Heart left ventricle (tissue), 16 donors: ENCODE measurements at places on chromosomes 6 and 20. TPM values are rescaled to one million over a fixed set of nuclear protein-coding genes. Genes with fewer than 3 reads are reported as not detected.

- no peak for DNase-seq
These were observed 64.1 kb upstream of the DDR1 start for GRCh38 chr6:30820193-30820592.

DNA sequence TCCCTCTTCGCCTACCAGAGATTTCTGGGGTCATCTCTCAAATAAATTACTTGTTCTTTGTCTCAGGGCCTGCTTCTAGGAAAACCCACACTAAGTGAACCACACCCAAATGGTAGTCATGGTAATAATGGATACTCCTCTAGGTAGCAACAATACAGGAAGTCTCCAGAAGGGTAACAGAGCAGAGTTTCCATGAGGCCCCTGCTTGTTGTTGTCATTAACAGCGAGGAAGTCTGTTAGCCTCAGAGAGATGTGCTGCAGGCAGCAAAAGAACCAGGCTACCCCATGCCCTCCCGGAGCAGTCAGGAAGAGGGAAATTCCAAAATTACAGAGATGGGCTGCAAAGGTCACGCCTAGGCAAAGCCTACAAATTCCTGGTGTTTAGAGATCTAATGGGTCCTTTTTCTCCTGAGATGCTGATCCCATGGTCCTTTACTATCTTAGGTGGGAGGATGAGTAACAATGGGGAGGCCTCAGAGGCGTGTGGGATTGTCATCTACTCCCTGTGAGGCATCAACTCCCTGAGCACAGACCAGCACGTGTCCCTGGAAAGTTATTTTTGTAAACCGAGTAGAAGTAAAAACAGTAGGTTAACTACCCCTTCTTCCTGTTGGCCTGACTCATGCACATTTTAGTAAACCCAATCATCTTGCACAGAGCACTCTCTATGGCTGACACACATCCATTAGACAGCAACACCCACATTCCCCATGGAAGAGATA lies 10.1 kb downstream of the ISM1 start:
- no peak for DNase-seq

- DNase-seq = no peak
These were observed 8.5 kb downstream of the TMEM242 start for GRCh38 chr6:157314705-157315321.

DNA sequence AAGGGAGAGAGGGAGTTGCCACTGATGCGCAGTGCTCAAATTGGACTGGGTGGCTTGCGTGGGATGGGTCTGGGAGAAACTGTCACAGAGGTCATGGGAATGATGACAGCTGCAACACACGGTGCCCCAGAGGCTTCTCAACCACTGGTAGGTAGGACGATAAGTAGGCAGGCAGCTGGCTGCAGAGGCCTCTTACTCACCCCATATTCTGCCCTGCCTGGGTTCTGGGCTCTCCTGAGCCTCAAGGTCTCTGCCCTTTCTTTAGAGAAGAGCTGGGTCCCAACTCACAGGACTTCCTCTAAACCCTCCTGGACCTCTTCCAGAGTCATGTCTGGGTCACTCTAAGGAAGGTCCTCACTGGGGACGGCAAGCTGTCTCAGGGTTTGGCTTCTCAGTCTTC lies 37.2 kb upstream of the RNF24 start:
- DNase-seq = no peak

DNA sequence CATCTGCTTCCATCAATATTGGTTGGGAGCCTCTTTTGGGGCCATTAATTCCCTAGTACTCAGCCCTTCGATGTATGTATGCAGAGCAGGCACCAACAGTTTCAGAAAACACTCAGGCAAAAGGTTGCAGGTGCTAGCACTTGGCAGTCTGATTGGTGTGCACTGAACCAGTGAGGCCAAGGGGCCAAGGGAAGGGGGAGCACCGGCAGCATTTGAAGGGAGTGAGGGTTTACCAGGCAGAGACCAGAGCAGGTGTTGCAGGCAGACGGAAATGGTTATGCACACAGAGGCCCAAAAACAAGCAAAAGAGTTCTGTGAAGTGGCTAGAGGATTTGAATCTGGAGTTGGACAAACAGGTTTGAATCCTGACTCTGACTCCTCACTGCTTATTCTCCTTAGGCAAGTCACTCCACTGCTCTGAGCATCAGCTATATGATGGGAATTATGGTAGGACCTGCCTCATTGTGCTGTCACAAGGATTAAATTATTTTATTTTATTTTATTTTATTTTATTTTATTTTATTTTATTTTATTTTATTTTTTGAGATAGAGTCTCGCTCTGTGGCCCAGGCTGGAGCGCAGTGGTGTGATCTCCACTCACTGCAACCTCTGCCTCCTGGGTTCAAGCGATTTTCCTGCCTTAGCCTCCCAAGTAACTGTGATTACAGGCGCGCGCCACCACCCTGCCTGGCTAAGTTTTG lies 58.1 kb upstream of the SHLD1 start:
- DNase-seq = no peak

GRCh38 chr6:111713236-111713635 lies 107.6 kb upstream of the TRAF3IP2 start:
- DNase-seq = no peak

GRCh38 chr20:3813848-3814581 lies 6.3 kb upstream of the AP5S1 start:
- DNase-seq = no peak

GRCh38 chr20:11205769-11206362 lies 532.1 kb upstream of the JAG1 start:
- DNase-seq = no peak

GRCh38 chr6:2952557-2953095 lies 18.7 kb downstream of the SERPINB6 start:
- DNase-seq = peak; percentile 82

- no peak for DNase-seq
These were observed 15.1 kb upstream of the PPP1R16B start for GRCh38 chr20:38790200-38791053.

GRCh38 chr6:125798734-125799508 lies 8.2 kb downstream of the NCOA7 start:
- no peak for DNase-seq

DNA sequence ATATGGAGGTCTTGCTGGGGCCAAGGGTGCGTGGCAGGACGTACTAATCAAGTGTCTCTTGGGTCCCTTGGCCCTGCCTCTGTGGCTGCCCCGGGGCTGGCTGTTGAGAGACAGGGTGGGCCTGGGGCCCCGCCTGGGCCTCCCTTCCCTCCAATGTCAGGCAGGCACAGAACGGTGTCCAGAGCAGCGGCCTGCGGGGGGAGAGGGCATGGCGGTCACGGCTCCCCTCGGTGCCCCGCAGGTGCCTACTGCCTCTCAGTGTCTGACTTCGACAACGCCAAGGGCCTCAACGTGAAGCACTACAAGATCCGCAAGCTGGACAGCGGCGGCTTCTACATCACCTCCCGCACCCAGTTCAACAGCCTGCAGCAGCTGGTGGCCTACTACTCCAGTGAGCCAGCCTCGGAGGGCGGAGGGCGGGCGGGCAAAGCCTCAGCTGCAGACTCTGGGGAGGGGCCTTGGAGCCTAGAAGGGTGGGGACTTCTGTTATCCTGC lies 50.0 kb downstream of the SRC start:
- peak; percentile 75 for DNase-seq

GRCh38 chr20:62599216-62600110 lies 42.8 kb upstream of the SLCO4A1 start:
- DNase-seq = no peak

DNA sequence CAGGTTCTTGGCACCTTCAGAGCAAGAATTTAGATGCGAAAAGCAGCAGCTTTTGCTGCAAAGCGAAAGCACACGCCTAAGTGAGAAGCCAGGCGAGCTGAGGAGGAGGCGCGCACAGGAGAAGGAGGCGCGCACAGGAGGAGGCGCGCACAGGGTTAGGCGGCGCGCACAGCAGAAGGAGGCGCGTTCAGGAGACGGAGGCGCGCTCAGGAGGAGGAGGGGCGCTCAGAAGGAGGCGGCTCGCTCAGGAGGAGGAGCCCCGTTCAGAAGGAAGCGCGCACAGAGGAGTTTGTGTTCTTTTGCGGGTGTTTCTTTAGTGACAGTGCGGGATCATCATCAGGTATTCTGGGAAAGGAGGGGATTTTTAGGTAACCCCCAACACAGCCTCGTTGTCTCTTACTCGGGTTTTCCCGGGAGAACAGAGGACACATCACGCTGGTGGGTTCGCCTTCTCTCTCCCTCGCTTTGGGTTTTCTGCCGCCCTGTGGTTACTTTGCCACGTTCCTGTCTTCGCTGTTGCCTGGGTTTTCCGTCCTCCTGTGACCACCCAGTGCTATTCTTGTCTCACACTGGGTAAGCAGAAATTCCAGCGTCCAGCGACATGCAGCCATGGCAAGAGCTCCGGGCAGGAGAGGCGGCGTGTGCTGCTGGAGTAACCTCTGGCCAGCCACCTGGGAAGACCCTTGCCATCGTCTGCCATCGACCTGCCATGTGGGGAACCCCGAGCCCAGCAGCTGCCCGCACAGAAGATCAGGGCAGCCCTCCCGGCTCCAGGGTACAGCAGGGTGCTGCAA lies 47.0 kb downstream of the WDR27 start:
- DNase-seq = peak; percentile 60

GRCh38 chr20:56730003-56730402 lies 100.9 kb downstream of the TFAP2C start:
- no peak for DNase-seq

DNA sequence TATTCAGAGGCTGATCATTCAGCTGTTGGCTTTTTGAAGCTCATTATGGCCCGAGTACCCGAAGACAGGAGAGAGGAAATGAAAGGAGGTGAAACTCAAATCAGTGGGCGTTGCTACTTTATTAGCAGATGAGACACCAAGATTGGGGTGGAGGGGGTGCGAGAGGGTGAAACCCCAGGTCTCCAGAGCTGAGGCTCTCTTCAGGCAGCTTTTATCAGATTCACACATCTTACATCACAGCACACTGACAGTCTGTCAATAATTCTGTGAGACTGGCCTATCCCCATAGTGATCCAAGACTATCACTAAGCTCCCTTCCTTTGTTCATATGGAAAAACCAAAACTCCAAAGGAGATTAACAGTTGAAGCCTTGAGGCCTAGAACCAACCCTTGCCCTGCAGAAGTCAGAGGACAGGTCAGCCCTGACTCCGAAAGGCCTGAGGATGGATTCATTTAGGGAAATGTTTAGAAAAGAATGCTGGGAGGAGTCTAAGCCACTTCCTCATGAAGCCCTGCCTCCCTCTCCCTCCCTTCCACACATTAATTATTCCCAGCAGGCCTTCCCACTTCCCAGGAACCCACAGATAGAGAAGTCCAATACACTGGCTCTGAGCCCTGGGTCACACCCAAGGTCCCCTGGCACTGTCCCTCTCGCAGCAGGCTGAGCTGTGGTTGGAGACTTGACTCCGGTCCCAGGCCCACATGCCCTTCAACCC lies 23.2 kb downstream of the TRERF1 start:
- peak; percentile 65 for DNase-seq

DNA sequence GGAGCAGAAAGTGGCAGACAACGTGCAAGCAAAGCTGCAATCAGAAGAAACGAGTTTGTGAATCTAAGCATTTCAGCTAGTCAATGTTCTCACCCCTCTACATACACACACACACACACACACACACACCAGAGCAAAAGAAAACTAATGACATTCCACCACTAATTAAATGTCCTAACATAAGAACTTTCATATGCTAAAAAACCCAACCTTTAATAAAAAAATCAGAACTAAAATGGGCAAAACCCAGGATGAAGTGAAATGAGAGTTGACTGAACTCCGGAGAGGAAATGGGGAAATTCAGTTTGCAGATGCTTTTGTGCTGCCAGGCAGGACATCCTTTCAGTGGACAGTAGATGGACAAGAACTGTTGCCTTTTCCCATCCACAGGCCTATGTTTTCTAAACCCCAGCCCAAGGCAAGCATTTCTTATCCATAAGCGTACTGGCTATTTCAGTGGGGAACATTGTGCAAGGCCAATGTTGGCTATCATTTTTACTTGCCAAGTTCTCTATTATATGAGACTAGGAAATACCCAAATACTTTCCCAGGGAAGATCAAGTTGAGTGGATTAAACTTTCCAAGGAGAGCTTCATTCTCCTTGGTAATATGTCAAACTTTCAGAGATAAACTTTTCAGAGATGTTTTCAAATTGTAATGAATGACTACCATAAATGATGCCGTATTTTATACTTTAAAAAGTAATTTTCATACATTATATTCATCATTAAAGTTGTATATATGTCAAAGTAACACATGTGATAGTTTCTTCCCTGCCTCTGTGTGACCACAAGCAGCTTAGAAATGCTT lies 27.3 kb downstream of the RIN2 start:
- no peak for DNase-seq

GRCh38 chr6:47734831-47735481 lies 36.6 kb downstream of the ADGRF4 start:
- DNase-seq = no peak

DNA sequence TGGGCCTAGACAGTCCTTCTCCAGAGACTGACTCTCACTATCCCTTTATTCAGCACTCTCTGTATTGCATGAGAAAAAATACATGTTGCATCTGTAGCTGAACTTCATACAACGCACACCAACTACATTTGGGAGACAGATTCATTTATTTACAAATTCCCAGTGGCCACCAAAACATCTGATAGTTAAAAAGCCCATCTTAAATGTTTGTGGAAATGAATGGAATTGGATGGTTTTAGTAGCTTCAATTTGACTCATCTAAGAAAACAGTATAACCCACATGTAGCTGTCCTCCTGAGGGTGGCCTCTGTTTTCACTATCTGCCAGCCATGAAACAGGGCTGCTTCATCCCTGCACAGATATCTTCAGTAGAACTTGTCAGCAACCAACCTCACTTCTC lies 116.3 kb downstream of the PCSK2 start:
- no peak for DNase-seq

DNA sequence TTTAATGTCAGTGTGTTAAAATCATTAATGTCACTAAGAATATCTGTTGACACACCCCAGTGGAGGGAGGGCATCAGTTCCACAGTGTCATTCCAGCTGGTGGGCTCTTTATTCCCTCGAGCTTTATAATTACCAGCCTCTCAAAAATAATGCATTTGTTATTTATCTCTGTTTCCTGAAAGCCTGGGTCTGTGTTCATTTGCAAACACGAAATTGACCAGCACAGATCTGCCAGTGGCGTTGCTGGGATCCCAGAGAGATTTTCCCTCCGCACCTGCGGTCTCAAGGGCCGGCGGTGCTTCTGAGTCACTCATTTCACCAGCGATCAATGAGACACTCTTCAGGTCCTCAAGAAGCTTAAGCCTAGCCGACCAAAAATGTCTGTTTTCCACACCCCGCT lies 5.7 kb upstream of the PYGB start:
- no peak for DNase-seq

GRCh38 chr6:129498541-129498940 lies 211.4 kb downstream of the ARHGAP18 start:
- no peak for DNase-seq

DNA sequence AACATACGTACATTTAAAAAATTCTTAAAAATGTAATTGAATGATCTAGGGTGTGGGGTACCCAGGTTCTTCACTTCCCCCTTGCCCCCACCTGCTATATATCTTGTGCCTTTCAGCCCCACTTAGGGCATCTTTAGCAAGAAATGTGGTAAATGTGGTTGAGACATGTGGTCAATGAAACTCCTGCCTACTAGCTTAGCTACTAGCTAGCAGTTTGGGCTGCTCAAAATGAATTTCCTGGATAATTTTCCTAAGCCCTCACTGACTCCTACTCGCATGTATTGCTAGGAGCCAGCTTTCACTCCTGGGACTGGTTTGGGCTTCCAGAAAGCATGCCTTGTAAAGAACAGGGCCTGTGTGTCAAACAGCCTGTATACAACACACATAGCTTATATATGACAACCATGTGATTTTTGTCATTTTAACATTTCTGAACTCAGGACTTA lies 257.3 kb downstream of the ATXN1 start:
- no peak for DNase-seq

- DNase-seq = peak; percentile 43
These were observed 16.2 kb downstream of the PM20D2 start for GRCh38 chr6:89162047-89162371.

Gene SMIM8
- polyA plus RNA-seq = 5.9 TPM

Gene SAMD3
- 0.06 TPM for polyA plus RNA-seq

Gene C6orf132
- 3.0 TPM for polyA plus RNA-seq

Gene COL19A1
- polyA plus RNA-seq = 0.69 TPM

Gene CRISP2
- not detected for polyA plus RNA-seq
